HCEC 1CT (cell line): ENCODE measurements at places on chromosomes 11 and 22.

- peak; percentile 64 for DNase-seq
These were observed 20.9 kb downstream of the ATXN10 start for GRCh38 chr22:45692549-45692948.

- no peak for DNase-seq
These were observed 33.1 kb downstream of the LRFN4 start for GRCh38 chr11:66889960-66890359.

DNA sequence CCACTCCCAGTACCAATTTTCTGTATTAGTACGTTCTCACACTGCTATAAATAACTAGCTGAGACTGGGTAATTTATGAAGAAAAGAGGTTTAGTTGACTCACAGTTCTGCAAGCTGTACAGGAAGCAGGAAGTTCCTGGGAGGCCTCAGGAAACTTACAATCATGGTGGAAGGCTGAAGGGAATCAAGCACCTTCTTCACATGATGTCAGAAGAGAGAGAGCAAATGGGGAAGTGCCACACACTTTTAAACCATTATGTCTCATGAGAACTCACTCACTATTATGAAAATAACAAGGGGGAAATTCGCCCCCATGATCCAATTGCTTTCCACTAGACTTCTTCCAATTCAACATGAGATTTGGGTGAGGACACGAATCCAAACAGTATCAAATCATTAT lies 271.4 kb downstream of the ETS1 start:
- DNase-seq = no peak

DNA sequence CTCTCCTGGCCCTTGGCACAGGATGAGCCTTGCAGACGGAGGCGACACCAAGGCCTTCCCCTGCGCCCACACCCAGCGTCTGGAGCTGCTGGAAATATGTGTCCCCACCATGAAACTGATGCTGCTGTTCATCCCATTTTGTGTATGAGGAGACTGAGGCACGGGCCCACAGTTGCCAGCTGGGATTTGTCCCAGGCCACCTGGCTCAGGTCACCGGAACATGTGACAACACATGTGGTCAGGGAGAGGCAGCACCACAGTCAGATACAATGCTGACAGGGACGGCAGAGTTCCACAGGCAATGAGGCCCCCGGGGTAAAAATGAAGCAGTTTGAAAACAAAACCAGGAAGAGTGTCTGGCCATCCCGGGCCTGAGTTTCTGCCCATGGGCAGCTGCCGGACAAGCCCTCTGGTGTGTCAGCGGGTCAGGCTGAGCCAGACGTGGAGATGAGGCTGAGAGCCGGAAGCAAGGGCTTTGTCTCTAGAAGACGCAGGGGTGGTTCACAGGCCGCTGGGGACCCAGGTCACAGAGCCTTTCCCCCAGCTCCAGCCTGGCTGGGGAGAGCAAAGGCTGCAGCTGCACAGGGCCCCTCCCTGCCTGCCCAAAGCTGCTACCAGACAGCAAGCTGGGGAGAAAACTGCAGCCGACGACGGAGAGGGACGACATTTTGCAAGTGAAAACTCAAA lies 80.7 kb downstream of the CDKN1C start:
- DNase-seq = no peak

GRCh38 chr11:130369141-130369691 lies 54.5 kb upstream of the ZBTB44 start:
- no peak for DNase-seq

DNA sequence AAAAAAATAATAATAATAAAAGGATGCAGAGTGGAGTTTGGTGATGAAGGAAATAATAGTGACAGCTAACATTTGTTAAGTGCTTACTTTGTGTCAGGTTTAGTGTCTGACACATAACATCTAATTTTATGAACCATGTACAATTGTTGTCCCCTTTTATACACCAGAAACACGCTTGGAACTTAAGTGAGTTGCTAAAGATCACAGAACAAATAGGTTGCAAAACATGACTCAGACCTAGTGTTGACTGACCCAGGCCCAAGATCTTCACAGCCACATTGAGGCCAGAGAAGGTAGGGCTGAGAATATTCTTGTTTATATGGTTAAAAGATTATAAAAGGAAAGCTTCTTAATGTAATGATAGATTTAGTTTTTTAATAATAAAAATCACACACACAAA lies 25.6 kb upstream of the TMEM135 start:
- no peak for DNase-seq

DNA sequence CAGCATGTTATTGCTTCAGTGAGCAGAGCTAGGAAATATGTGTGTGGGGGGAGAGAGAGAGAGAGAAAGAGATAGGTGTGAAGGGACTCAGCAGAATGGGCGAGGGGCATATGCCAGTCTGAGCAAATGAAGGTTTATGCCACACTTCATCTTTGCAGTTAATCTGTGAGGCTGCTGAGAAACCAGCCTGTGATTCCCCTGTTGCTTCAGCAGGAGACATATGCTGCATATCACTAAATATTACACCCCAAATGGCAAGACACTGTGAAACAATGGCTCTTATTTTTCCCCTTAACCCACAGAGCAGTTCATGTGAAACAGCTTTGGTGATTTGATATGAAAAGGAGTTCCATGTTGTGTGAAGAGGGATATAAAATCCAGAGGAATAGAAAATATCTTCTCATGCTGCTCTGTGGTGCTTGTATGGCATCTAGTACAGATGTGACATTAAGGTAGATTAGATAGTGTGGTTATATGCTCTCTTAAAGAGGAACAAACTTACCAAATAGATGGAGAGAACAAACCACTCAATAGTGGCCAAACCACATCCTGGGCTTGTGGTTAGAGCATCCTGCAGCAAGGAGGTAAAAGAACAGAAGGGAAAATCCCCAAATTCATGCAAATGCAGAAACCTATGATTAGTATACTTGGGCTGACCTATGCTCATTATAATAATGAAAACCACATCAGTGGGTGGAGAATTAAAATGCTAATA lies 864.2 kb downstream of the FAM181B start:
- no peak for DNase-seq

DNA sequence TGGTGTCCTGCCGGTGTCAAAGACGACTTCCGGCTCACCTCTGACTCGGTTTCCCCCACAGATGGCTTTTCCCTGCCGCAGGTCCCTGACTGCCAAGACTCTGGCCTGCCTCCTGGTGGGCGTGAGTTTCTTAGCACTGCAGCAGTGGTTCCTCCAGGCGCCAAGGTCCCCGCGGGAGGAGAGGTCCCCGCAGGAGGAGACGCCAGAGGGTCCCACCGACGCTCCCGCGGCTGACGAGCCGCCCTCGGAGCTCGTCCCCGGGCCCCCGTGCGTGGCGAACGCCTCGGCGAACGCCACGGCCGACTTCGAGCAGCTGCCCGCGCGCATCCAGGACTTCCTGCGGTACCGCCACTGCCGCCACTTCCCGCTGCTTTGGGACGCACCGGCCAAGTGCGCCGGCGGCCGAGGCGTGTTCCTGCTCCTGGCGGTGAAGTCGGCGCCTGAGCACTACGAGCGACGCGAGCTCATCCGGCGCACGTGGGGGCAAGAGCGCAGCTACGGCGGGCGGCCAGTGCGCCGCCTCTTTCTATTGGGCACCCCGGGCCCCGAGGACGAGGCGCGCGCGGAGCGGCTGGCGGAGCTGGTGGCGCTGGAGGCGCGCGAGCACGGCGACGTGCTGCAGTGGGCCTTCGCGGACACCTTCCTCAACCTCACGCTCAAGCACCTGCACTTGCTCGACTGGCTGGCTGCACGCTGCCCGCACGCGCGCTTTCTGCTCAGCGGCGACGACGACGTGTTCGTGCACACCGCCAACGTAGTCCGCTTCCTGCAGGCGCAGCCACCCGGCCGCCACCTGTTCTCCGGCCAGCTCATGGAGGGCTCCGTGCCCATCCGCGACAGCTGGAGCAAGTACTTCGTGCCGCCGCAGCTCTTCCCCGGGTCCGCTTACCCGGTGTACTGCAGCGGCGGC lies 5.5 kb downstream of the B3GNT6 start:
- DNase-seq = no peak

- DNase-seq = no peak
These were observed 98.0 kb downstream of the NAT10 start for GRCh38 chr11:34203377-34203871.

- no peak for DNase-seq
These were observed 14.7 kb downstream of the GGA1 start for GRCh38 chr22:37623075-37624016.

DNA sequence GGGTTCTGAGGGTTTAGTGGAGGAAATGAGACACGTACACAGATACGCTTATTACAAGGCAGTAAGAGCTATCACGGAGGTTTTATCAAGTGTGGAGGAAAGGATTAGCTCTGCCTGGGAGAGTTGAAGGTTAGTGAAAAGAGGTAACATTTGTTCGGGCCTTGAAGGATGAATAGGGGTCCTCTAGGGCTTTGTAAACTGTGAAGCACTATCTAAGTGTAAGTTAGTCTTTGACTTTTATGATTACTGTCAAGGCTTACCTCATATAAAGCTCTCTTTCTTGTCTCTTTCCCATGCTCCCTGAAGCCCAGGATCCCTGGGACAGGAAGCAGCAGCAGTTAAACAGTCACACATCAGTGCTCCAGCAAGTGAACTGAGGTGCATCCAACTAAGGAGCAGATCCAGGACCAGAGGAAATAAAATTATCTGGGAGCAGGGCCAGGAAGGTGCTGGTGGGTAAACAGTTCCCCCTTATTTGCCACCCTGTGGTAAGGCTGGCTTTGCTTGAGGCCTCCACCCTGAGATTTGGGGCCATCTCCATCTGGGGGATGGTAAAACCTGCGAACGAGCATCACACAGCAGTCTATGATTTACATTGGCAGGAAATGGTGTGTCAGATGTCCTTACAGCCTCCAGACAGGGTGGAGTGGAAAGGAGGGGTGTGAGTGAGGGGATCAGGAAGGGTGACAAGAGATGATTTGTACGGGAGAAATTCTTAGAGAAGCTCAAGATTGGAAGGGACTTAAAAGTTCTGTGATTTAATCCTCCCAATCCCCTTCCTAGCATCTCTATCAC lies 27.2 kb downstream of the GVQW3 start:
- no peak for DNase-seq

DNA sequence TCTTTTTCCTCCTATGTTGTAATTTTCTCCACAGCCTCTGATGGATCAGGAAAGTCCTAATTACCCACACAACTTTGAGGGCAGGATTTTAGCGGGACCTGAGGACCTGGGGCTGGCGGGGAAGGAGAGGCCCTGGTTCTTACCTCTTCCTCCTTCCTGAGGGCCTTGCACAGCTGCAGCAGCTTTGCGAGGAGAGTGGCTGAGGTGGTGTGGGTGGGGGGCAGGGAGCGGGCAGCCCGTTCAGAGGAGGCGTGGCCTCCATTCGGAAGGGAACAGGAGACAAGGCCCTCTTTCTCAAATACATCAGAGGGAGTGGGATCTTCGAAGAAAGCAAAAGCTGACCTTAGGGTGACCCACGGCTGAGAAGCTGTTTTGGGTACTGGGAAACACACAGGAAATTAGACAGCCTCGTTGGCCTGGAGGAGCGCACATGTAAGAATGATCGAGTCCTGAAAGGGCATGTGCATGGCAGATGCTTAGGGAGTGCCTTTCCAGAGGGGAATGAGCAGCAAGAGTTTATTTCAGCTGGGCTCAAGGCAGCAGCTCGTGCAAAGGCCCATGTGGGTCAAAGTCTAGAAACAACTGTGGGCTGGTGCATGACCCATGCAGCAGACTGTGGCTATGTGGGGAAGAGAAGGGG lies 76.6 kb upstream of the NARS2 start:
- DNase-seq = no peak

- peak; percentile 60 for DNase-seq
These were observed 138.8 kb upstream of the SORL1-AS1 start for GRCh38 chr11:121591405-121592033.

DNA sequence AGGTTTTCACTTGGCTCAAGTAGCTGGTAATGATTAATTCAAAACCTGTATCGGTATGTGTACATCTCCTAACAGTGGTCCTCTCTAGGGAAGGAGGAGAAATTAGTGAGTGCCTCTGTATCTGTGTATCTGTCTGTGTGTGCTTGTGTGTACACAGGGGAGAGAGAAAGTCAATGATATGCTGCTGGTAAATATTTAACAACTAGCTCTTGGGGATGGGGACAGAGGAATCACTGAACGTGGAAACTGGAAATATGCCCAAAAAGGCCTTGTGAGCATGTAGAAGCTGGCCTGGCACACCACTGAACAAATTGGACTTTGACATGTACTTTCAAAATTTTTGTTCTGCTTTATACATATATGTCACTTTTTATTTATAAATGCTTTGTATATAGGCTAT lies 214.0 kb upstream of the SYN3 start:
- DNase-seq = no peak

DNA sequence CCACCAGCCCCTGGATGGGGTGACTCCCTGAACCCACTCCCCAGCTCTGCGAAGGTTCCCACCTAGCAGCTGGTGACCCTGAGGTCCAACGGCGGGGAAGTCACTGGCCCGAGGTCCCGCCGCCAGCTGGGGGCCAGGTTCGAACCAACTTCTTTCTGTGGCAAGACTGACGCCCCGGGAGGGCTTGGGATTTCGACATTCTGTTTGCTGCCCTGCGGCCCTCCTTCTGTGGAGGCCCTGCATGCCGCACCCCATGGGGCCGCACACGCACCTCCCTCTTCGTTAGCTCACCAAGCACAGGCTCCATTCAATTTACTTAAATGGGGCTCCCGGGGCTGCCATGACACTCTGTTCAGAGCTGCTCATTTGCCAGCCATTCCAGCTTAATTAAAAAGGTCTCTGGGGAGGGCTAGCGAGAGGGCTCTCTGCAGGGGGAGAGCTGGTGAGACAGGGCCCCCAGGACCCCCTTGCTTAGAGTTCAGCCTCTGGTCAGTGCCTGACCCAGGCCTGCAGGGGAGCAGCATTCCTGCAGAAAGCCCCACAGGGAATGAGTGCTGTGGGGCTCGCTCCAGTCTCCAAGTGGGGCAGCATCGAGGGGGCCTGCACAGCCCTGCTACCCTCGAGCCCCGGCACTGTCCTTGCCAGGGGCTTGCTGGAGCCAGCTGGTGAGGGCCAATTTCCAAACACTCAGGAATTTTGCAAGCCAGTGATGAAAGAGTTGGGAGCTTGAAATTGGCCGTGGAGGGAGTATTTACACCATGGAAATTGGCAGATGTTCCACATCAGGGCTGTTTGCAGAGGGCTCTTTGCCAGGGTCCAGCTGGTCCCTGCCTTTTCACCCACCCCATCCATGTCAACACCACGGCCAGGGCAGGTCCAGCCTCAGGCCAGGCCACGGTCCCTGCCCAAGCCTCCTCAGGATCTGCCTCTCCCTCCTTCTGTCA lies 80.8 kb downstream of the CACNA1I start:
- DNase-seq = no peak

- DNase-seq = peak; percentile 76
These were observed 6.4 kb upstream of the CDPF1 start for GRCh38 chr22:46256358-46256958.

- no peak for DNase-seq
These were observed 64.6 kb downstream of the CLPB start for GRCh38 chr11:72369743-72370142.

DNA sequence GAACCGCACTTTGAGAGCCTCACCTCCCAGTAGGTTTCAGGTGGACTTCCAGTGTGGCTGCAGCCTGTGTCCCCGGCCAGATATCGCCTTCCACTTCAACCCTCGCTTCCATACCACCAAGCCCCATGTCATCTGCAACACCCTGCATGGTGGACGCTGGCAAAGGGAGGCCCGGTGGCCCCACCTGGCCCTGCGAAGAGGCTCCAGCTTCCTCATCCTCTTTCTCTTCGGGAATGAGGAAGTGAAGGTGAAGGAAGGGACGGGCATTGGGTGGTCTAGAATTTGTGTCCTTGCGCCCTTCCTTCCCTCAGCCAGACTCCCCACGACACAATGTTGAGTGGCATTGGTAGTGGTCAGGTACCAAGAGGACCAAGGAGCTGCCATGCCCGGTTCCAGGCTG lies 2.9 kb downstream of the LGALS12 start:
- no peak for DNase-seq
